ENCODE measurements at places on chromosomes 5 and 9.

- DNase-seq, result no peak
Measured at GRCh38 chr5:137815202-137815990, 52.3 kb upstream of the MYOT start.

DNA sequence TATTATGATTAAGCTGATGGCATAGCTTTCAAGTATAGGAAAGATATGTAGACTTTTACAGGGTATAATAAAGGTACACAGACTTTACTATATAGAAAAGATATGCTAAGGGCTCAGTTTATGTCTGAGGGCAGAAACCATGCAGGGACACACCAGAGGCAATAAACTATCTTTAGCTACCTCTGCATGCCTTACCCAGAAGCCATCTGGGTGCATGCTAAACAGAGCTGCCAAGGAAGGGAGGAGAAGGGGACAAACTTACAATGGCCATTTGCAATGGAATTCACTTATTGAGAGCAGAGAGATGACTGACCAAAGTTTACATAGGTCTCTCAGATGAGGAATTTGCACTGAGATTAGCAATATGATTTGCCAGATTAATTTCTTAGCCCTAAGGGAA lies 143.1 kb upstream of the NR4A3 start:
- DNase-seq, result no peak

DNA sequence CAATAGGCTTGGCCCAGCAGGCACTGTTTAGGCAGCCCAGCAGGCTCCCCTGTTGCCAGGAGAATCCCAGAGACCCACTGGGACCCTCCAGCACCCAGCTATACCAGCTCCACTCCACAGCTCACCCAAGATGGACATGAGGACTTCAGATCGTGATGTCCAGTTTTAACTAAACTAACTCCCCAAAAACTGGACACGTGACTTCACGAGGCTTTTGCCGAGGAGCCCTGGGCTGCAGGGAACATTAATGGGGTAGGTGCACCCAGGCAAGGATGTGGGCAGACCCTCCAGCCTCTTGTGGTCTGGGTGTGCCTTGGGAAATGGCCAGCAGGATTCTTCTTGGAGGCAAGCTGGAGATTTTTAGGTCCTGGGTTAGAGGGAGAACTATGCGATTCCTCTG lies 8.9 kb upstream of the NKD2 start:
- DNase-seq, result no peak

DNA sequence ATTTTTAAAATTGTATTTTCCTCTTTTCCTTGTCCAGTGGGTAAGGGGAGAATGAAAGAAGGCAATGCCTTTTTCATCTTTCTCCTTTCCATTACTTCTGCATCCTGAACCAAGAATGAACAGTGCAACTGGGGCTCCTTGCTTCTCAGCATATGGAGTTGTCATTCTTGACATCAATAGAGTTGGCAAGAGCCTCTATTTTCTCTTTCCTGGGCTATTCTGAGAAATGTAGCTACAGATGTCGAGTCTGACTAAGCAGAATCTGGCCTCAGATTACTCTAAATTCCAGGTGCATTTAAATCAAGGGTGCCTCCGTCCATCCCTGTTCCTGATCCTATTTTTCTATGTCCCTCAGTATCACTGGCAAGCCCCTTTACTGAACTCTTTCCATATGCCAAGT lies 244.8 kb downstream of the GLIS3 start:
- DNase-seq, result no peak

DNA sequence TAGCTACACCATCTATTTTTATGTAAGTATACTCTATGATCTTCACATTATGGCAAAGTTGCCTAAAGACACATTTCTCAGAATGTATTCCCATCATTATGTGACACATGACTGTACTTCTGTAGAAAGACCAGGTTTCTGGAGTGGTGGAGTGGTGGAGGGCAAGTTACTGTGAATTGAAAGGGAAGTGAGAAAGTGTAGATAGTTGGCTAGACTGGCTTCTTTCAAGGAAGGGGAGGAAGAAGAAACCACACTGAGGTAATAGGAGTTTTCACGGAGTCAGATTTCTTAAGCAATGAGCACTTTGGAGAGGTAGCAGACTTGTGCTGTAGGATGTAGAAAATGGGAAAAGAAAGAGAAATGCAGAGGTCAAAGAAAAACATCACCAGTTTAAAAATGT lies 50.9 kb upstream of the EQTN start:
- DNase-seq, result no peak

- no peak for DNase-seq
Measured at GRCh38 chr9:73026375-73026774, 73.5 kb upstream of the ALDH1A1 start.

- no peak for DNase-seq
Measured at GRCh38 chr9:78713614-78714405, 416.9 kb downstream of the PSAT1 start.

GRCh38 chr9:136754059-136754572 lies 3.9 kb downstream of the LCN8 start:
- no peak for DNase-seq

DNA sequence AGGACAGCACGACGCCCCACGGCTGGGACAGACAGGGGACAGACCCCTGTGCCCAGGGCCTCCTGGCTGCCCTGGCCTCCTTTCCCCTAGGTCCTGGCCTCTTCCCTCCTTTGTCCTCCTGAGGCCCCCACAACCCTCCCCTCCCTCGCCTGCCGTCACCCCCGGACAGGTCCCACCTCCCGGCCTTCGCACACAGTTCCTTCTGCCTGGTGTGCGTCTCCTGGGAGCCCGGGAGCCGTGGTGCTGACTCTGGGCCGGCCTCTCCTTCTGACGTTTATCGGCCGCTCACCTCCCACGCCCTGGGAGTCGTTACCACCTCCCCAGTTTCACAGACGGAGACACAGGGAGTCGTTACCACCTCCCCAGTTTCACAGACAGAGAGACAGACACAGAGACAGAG lies 25.1 kb upstream of the NOTCH1 start:
- no peak for DNase-seq

DNA sequence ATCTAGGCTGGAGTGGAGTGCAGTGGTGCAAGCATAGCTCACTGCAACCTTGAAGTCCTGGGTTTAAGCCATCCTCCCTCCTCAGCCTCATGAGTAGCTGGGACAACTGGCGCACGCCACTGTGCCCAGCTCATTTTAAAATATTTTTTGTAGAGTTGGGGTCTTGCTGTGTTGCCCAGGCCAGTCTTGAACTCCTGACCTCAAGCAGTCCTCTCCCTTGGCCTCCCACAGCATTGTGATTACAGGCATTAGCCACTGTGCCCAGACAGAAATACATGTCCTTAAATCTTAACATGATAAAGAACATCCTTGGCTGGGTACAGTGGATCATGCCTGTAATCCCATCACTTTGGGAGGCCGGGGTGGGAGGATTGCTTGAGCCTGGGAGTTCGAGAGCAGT lies 6.7 kb downstream of the ZNF483 start:
- DNase-seq, result no peak

GRCh38 chr9:107263289-107263688 lies 19.8 kb upstream of the RAD23B start:
- DNase-seq, result no peak

DNA sequence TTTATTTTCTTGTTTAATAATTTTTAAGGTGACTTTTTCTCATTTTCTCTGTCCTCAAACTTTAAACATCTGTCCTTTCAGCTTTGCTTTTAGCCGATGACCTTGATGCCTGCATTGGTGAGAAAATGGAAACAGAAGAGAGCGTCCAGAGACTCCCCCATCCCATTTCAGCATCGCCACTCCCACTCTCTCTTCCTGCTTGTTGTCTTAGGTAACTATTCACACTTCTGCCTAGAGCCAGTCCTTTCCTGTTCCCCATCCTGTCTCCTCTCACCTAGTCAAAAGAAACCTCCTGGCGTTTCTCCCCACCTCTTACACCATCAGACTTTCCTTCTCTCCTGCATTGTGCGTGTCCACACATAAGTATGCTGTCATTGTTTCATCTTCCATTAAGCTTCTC lies 124.6 kb downstream of the MAST4 start:
- no peak for DNase-seq
